NCI-H2029 (cell line): ENCODE measurements at places on chromosomes 4 and X.

DNA sequence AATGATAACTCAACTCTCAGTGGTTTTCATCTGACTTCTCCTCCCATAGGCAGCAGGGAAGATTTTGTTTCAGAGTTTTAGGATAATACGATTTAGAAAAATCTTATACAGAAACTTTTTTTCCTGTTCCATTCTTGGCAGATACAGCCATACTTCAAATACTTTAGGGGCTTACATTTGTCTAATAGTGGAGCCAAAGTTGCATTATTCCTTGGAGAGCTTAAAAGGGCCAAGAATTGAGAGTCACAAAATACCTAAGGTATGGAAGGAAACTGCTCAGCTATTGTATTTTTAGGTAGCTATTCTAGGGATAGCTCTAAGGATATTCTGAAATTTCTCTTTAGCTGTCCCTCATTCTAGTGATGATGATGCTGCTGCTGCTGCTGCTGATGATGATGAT, 132.9 kb upstream of the PTCHD1 start:
- DNase-seq: no peak

- DNase-seq: peak; percentile 85
These were observed 29.1 kb upstream of the UTP14A start for GRCh38 chrX:129876771-129877305.

- DNase-seq: no peak
These were observed 2.1 kb downstream of the NAF1 start for GRCh38 chr4:163164591-163164990.

GRCh38 chr4:149344436-149344835, 471.2 kb downstream of the IQCM start:
- DNase-seq: no peak

DNA sequence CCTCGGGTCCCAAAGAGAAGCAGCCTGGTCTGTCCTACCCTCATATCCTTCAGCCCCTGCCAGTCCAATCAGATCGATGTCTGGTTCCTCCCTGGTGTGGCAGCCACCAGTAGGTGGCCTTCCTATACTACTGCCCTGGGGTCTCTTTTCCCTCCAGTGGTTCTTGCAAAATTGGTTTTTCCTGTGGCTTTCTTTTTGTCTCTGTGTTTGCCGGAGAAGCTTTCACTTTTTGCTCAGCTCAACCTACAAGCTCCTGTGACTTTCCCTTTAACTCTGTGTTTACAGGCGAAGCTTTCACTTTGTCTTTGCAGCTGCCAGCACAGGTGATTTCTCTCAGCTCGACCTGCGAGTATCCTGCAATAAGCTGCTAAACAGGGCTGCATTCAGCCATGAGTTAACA, 46.8 kb downstream of the UGT2A3 start:
- peak; percentile 28 for DNase-seq

- no peak for DNase-seq
These were observed 313.3 kb upstream of the GATB start for GRCh38 chr4:152074088-152074437.

GRCh38 chrX:26631385-26631784, 415.4 kb downstream of the MAGEB5 start:
- no peak for DNase-seq

DNA sequence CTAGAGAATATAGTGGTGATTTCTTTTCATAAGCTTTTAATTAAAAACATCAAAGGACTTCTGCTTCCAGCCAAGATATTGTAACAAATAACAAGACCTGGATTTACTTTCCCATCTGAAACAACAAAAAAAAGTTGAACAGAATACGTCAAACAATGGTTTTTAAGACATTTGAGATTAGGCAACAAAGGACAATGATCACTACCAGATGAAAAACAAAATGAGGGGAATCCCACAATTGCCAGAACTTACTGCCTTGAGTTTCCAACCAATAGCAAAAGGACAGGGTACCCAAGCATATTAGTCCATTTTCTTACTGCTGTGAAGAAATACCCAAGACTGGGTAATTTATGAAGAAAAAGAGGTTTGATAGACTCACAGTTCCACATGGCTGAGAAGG, 341.4 kb upstream of the INTU start:
- no peak for DNase-seq

DNA sequence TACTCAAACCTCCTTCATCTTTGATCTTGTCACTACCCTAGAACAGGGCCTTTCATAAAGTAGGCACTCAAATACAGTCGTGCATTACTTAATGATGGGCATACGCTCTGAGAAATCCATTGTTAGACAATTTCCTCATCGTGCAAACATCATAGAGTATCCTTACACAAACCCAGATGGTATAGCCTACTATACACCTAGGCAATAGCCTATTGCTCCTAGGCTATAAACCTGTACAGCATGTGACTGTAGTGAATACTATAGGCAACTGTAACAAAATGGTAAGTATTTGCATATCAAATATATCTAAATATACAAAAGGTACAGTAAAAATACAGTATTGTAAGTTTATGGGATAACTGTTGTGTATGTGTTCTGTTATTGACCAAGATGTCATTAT, 31.9 kb downstream of the CLDN2 start:
- DNase-seq: no peak

GRCh38 chr4:108013955-108014354, 24.3 kb downstream of the HADH start:
- DNase-seq: no peak

- no peak for DNase-seq
These were observed 240.4 kb upstream of the PGRMC2 start for GRCh38 chr4:128527946-128528576.

DNA sequence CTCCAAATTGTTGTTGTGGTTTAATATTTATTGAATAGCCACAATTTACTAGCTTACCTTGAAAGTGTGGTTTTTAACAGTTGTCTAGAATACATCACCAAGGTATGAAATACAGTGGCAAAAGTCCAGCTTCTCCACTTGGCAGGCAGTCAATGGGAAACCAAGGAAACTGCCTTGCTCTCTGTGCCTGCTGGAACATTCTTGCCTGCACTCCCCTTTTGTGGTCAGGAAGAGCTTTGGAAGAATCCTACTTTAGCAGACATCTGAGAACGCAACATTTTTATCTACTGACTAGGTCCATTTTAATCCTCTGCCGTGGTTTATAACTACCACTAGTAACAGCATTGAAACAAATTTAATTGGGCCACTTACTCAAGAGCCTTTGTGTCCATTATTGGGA, 64.5 kb downstream of the TENM3 start:
- peak; percentile 49 for DNase-seq

- no peak for DNase-seq
These were observed 716 bp upstream of the SLC38A5 start for GRCh38 chrX:48470833-48471118.

DNA sequence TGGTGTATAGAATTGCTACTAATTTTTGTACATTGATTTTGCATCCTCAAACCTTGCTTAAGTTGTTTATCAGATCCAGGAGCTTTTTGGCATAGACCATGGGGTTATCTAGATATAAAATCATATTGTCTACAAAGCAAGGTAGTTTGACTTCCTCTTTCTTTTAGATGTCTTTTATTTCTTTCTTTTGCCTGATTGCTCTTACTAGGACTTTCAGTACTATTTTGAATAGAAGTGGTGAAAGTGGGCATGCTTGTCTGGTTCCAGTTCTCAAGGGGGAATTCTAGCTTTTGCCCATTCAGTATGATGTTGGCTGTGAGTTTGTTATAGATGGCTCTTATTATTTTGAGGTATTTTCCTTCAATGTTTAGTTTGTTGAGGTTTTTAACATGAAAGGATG, 187.9 kb upstream of the LCORL start:
- no peak for DNase-seq

DNA sequence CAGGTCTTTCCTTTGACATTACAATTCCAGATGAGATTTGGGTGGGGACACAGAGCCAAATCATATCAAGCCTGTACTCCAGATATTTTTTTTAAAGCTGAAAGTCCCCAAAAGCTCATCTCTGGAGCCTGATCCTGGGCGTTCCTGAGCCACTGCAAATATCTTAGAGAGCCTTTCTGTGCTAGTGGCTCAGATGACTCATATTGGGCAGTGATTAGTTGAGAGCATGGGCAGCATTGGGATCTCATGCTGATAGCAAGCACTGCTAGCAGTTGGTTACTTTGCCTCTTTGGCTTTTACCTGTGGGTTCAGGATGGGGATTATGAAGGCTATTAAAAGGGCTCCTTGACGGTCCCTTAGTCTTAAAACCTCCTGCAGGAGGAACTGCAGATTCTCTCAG, 51.4 kb upstream of the SCRG1 start:
- no peak for DNase-seq
